Stimulated activated CD8-positive, alpha-beta memory T cell treated with anti-CD3 and anti-CD28 coated beads, Interleukin-4, amount 100 ng/mL, for 24 hours (primary cell): ENCODE measurements at places on chromosomes 13 and 19.
A peak's percentile ranks its signal among the peaks of the same experiment; 100 is the strongest.

DNA sequence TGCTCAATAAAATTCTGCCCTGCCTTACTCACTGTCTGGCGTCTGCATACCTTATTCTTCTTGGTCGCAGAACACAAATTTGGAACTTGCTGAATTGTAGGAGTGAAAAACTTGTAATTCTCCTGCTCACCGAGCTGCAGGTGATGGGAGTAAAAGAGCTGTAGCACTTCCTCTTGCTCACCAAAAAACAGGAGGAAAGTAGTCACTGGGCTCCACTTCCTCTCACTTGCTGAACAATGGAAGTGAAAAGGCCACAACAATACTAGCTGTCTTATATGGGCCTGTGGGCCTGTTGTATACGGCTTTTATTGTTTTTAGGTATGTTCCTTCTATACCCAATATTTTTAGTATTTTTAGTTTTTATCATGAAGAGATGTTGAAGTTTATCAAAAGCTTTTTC lies 978.7 kb downstream of the SLITRK5 start:
- no peak for DNase-seq

DNA sequence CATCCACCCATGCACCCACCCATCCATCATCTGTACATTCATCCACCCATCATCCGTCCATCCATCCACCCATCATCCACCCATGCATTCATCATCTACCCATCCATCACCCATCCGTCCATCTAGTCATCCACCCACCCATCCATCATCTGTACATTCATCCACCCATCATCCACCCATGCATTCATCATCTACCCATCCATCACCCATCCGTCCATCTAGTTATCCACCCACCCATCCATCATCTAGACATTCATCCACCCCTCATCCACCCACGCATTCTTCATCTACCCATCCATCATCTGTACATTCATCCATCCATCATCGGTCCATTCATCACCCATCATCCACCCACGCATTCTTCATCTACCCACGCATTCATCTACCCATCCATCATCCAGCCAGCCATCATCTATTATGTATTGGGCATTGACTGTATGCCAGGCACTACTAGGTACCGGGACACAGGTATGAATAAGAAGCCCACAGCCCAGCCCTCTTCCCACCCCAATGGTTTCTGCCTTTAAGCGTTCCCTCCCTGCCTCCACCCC lies 16.7 kb upstream of the GALP start:
- no peak for DNase-seq

DNA sequence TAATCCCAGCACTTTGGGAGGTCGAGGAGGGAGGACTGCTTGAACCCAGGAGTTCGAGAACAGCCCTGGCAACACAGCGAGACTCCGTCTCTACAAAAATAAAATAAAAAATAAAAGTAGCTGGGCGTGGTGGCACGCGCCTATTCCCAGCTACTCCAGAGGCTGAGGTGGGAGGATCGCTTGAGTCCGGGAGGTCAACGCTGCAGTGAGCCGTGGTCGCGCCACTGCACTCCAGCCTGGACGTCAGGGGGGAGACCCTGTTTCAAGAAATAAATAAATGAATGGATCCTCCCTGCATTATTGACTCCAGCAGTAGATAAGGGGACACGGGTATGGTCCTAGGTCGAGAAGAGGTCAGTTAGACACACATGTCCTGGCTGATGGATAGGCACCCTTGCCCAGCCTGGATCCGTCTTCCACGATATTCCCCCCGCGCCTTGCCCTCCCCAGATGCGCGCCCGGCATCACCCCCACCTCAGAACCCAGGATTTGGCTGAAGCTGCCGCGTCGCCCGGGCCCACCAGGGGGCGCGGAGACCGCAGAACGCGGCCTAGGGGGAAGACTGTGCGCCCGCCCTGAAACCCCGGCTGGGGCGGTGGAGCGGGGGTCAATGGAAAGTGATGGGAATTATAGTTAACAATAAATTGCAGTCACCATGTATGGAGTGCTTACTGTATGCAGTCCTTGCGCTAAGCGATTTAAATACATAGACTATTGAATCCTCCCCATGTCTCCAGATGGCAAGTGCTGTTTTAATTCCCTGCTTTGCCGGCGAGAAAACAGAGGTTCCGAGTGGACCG lies 2.1 kb upstream of the HOOK2 start:
- peak; percentile 76 for DNase-seq

GRCh38 chr19:54392105-54392504 lies 23.2 kb upstream of the TTYH1 start:
- DNase-seq, result no peak

GRCh38 chr13:30810261-30810701 lies 74.9 kb downstream of the ALOX5AP start:
- DNase-seq, result no peak

- DNase-seq, result no peak
Observed at GRCh38 chr19:7857727-7858108, 16.5 kb downstream of the PRR36 start.

- no peak for DNase-seq
Observed at GRCh38 chr19:12646551-12646950, 20.0 kb downstream of the MAN2B1 start.

- no peak for DNase-seq
Observed at GRCh38 chr13:113904411-113904810, 40.5 kb upstream of the GAS6 start.

DNA sequence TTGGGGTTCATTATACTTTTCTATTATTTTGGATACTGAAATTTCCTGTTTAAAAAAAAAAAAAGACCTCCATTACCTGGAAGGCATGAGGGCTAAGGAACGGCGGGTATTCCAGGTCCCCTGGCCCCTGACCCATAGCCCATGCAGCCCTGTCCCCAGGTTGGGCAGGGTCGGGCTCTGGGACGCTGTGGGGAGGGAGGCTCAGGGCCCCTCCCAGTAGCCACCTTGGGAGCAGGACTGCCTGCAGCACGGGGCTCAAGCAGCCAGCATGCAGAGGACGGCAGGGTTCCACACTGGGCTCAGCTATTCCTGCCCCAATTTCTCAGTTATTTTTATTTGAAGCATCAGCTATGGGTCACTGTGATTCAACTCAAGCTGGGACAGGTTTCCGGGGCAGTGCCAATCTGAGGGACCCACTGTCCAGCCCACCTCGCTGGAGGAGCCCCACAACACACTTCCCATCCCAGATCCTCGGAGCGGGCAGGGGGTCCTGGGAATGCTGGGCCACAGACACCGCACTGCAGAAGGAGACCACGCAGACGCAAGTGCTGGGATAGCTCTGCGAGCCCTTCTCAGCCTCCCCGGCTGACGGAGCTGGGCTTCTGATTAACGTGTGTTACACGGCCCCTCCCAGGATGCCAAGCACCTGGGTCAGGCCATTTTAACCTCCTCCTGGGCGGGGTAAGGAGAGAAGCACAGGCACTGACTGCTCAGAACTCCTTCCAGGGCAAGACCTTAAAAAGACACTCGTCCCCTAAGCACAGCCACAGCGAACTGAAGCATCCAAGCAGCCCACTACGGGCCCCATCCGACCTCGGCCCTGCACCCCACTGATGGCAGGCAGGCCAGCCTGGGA lies 60.1 kb downstream of the PEPD start:
- no peak for DNase-seq

DNA sequence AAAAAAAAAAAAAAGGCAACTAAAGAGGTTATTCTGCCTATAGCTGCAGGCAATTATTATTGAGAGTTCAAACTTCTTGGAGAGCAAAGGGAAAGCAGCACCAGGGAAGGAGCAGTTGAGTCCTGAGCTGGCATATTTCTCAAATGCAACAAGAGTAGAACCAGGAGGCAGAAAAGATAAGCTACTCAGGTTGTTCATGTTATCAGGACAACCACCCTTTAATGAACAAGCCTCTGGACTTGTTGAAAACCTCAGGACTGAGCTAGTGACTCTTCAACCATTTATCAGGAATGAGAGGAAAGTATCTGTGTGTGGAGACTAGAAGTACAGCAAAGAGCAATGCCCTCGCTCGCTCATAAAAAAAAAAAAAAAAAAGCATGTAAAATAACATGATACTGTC lies 183.0 kb downstream of the KCTD12 start:
- no peak for DNase-seq

GRCh38 chr13:46526100-46526735 lies 26.8 kb upstream of the LRCH1 start:
- no peak for DNase-seq

- DNase-seq, result no peak
Observed at GRCh38 chr13:109162248-109163036, 533.0 kb downstream of the MYO16 start.
